Right lung (tissue), 10 donors: ENCODE measurements at places on chromosomes 3 and 15. TPM values are rescaled to one million over a fixed set of nuclear protein-coding genes. Genes with fewer than 3 reads are reported as not detected.

VWA5B2 gene
- polyA plus RNA-seq: 1.6 TPM

ASB14 gene
- polyA plus RNA-seq: 2.0 TPM

SI gene
- not detected for polyA plus RNA-seq

ATP8B4 gene
- 2.4 TPM for polyA plus RNA-seq

DNA sequence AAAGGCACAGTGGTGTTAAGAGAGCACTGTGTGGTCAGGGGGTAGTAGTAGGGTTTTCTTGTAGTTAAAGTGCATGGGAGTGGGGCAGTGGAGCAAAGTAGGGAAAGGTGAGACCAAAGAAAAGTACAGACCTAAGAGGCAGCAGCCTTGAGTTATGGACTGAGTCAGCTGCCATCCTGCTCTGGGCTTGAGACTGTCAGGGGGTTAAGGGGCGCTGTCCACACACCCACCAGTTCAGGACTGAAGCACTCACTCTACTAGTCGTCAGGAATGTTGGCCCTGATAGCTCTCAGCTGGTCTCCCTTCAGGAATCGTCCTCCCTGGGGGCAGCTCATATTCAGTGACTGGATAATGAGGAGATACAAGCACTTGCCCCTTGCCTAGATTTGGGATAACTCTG, 7.9 kb downstream of the CCR4 start:
- no peak for DNase-seq

DNA sequence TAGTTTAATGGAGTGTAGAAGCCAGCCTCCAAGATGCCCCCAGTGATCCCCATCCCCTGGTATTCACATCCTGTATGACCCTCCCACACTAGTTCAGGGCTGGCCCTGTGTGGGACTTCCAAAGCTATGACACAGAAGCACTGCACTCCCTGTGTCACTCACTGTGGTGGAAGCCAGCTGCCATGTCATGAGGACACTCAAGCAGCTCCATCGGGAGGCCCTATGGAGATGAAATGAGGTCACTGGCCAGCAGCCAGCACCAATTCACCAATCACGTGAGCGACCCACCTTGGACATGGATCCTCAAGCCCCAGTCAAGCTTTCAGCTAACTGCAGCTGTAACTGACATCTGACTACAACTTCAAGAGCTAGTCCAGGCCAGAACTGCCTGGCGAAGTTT, 3.9 kb upstream of the ACAN start:
- DNase-seq: no peak

DNA sequence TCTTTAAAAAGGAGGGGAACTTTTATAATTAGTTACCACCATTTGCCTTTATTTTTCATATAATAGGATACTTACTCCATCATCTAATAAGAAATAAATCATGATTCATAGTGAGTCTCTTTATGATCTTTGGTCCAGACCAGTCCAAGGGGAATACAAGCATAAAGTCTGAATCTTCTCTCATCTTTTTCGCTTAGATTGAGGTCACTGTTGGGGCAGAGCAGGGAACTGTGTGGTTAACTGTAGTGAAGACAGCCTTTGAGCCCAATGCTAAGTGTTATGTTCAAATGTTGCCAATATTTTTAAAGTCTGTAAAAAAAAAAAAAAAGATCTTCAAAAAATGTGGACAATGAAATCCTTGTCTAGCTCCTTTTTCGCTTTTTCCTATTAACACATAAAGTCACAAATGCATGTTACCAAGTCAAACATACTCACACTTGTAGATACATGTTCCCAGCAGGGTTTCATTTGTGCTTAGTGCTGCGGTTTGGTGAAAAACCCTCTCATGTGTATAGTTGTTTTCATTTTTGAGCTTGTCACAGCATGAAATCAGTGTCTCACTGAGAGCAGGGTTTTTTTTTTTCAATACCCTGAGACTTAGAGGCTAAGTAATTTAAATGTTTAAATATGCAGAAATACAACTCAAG, 72.1 kb downstream of the EPHA3 start:
- DNase-seq: no peak

GRCh38 chr3:56075089-56075488, 393.2 kb downstream of the ERC2 start:
- no peak for DNase-seq
